Hindlimb muscle (tissue), 1 donor: ENCODE measurements at places on chromosomes 3 and 15.

DNA sequence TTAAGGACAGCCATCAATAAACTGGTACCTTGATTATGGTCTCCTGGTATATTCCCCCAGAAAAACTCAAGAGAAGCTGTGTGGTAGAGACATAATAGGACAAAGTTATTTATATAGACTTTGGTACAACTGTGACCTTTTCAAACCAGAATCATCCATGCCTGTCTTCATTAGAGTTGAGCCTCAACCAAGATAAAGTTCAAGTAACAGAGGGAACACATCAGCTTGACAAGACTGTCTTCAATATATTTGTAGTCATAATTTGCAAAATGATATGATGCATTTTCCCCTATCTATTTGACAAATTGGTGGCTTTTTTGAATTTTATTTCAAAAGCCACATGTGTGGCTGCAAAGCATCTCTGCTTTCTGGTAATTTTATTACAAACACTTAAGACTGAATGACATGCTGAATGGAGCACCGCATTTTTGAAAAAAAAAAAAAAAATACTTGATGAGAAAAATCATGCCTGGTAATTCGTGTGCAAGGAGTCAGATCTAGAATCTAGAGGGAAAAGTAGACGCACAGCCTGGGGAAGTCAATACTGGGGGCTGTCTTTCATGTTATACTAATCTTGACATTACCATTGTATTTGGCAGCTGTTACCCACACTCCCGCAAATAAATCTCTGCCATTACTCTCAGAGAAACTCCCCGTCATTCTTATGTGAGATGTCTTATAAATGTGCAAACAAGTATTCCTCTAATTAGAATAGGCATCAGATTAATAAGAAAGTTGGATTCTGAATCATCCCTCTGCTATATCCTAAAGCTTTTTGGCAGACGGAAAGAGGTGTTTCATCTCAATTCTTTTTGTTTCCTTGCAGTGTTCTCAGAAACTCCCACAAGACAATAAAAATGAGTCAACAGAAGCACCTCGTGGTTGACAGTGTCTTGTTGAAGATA is 554.8 kb upstream of the CBLB start:
- no peak for DNase-seq

GRCh38 chr15:67790610-67791319 is 34.5 kb upstream of the SKOR1 start:
- no peak for DNase-seq

GRCh38 chr3:39139442-39139841 is 13.9 kb downstream of the CSRNP1 start:
- DNase-seq: no peak

GRCh38 chr3:131713416-131714123 is 210.8 kb upstream of the MRPL3 start:
- no peak for DNase-seq
